ENCODE measurements at places on chromosomes 16 and 17.

DNA sequence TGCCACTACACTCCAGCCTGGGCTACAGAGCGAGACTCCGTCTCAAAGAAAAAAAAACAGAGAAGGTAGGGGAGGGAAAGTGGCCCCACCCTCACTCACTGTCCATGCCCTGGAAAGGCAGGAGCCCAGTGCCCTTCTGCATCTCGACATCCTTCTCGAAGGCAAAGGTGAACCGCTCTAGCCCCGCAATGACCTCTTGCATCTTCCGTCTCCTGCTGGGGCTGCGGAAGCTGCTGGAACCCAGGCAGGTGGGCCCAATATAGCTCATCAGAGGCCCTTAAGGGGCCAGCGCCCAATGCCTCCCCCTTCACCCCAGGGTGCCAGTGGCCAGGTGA lies at the start of gene CPSF4L:
Gene CPSF4L (minus strand): TSS at position 264 of the 335 bp plus-strand sequence. CDS start 62 bp downstream, at position 202.
- no peak for DNase-seq

DNA sequence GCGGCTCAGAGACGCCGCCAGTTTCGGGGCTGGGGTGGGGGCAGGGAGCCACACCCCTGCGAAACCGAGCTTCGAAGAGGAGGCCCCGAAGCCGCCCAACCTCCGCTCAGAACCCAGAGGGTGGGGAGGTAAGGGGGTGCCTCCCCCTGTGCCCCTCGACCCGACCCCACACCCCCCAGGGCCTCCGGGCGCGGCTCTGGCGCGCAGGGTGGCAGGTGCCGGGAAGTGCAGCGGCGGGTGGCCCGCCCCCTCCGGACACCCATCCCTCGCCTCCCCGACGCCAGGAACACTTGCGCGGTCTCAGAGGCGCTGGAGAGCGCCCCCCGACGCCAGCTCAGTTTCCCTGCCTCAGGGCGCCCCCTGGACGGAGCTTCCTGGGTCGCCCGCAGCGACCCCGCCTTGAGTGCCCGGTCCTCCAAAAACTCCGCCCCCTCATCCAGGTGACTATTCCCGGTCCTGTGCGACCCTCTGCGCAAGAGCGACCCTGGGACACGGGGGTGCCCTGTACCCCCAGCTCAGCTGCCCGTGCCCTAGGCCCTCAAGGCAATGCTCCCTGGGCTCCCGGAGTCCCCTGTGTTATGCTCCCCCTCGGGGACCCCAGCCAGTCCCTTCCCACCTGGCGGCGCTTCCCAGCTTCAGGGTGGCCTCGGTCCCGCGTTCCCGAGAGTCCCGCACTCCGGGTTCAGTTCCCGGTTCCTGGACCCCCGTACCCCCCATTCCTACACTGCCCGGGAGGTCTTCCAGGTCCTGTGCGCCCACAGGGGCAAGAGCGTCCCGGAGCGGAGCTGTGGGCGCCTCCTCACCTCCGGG lies 562 bp downstream of the PPL start:
- peak; percentile 9 for DNase-seq

GRCh38 chr16:65965628-65966027 lies 400.9 kb upstream of the CDH5 start:
- no peak for DNase-seq

- peak; percentile 13 for DNase-seq
Observed at GRCh38 chr17:78019367-78019975, 61.0 kb downstream of the TNRC6C start.

DNA sequence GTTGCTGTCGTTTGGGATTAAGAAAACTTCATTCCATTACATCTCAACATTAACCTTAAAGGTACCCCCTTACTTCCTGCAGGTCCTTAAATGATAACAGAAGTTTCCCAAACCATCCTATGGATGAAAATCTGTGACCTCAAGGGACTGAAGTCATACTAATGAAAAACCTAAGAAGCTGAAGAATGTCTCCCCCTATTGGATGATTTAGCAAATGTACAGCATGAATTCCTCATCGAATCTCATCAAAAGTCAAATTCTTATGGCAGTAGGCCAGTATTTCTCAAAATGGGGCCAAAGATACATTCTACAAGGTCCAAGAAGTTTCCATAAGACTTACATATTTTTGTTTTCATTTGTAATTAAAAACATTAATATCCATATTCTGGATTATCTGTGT lies 13.5 kb downstream of the SCO1 start:
- no peak for DNase-seq

Measured in NCI-H1105 (cell line).